Tongue (tissue), 3 donors: ENCODE measurements at places on chromosomes 2 and 18. TPM values are rescaled to one million over a fixed set of nuclear protein-coding genes. Genes with fewer than 3 reads are reported as not detected.

The IL36G gene
- total RNA-seq: not detected

DNA sequence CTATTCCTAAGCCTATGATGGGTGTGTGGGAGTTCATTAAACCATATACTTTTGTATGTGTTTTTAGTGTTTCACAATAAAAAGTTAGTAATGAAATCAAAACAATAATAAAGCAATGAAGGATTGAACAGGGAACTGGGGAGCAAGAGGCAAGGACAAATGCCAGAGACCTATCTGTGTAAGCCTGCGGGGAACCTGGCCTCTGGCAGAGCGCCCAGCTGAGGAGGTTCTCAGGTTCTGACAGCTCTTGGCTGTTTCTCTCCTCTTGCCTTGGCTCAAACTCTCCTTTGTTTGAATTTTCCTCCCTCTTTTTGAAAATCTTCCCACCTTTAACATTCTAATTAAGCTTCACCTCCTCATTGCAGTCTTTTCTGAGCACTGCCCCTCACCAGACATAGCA is 200.0 kb upstream of the NCKAP5 start:
- peak; percentile 42 for DNase-seq

The CAPN10 gene
- total RNA-seq: 24.3 TPM

The TMEM247 gene
- not detected for total RNA-seq

The ZNF407 gene
- 30.8 TPM for total RNA-seq

The ANKRD30BL gene
- total RNA-seq: 0.31 TPM

DNA sequence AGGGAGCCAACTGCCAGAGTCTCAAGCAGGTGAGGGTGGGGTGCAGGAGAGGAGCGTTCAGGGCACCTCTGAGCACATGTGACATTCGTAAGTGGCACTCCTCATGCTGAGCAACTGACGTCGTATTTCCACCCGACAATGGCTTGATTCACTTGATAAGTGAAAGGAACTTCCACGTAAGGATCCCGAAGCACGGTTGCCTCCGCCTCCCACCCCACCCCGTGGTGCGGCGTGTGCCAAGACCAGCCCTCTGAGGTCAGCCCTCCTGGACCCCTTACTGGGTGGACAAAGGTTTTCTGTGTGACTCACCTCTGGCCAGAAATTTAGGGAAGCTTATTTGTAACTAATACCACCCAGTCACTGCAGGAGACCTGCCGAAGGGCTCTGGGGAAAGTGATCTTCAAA is 59.9 kb downstream of the AGAP1 start:
- no peak for DNase-seq

The KIAA2012 gene
- 0.21 TPM for total RNA-seq
